NCI-H510A (cell line): ENCODE measurements at places on chromosomes 11 and 22.
A peak's percentile ranks its signal among the peaks of the same experiment; 100 is the strongest.

- DNase-seq = no peak
These were observed 328.1 kb upstream of the MPPED2 start for GRCh38 chr11:30914143-30914762.

DNA sequence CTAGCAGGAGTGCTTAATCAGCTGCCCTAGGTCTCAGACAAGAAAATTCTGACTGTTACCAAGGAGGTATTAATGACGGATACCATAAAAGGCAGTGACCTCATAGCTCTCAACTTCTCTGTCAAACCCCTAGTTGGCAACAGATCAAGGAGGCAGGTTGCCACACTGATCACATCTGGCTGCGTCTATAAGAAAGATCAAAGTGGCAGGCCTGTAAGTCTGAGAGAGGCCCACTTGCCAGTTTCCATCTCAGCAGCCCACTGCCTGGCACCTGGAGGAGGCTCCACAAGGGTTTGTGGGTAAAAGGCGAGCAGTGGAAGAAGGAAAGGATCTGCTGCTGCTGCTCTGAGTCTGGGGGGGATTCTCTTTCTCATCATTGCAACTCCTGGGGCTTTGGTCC lies 239.6 kb upstream of the MPPED2 start:
- DNase-seq = no peak

DNA sequence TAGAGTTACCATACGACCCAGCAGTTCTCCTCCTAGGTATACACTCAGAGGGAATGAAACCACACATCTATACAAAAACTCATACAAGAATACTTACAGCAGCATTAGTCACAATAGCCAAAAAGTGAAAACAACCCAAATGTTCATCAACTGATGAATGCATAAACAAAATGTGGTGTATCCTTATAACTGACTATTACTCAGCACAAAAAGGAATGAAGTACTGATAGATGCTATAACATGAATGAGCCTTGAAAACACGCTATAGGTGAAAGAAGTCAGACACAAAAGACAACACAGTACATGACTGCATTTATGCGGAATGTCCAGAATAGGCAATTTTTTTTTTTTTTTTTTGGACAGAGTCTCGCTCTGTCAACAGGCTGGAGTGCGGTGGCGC lies 23.1 kb downstream of the NCAPD3 start:
- no peak for DNase-seq

DNA sequence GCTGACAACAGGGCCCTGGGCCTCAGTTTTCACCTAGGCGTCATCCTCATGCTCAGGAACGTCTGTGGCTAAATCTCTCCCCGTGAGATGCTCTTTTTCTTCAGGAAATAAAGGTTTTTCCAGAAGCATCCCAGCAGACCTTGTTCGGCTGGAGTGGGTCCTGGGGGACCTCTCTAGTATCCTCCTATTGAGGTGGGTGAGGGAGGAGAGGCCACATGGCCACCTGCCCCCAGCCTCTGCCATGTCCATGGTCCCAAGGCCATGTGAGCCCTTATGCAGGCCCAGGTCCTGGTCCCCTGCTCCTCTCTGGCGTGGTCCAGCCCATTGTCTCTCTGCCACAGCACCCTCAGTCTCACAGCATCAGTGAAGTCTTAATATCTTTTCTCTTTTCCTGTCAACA lies 22.0 kb downstream of the ALG12 start:
- DNase-seq = no peak

GRCh38 chr22:19287076-19287707 lies 4.3 kb downstream of the CLTCL1 start:
- peak; percentile 67 for DNase-seq

- DNase-seq = no peak
These were observed 219.0 kb upstream of the ZBED5 start for GRCh38 chr11:11076879-11077278.

DNA sequence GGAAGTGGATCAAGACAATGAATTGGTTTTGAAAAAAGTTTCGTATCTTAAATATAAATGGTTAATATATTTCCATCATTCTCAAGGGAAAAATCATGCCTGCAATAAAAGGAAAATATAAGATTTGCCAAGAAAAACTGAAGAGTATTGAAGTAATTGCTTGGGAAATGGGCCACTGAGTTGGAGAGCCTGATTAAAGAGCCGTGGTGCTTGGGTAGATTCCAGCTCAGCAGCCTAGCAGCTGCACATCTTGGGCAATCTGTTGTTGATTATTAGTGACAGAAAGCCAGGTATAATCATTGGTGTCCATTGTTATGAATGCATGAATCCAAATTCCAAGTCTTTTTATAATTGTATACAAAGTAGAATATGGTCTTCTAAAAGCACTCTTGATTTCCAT lies 800.9 kb upstream of the CHORDC1 start:
- no peak for DNase-seq

DNA sequence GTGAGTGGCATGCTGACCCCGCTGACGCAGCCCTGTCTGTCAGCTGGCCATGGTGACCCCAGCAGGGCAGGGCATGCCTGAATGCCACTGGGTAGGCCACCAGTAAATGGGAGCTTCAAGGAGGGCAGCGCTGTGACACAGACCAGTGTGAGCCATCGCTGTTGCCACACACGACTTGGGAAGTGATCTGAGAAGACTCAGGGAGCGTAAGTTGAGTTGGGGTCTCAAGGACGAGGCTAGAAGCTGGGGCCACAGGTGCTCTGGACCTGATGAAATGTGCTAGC lies 28.2 kb downstream of the MPPED1 start:
- DNase-seq = no peak

DNA sequence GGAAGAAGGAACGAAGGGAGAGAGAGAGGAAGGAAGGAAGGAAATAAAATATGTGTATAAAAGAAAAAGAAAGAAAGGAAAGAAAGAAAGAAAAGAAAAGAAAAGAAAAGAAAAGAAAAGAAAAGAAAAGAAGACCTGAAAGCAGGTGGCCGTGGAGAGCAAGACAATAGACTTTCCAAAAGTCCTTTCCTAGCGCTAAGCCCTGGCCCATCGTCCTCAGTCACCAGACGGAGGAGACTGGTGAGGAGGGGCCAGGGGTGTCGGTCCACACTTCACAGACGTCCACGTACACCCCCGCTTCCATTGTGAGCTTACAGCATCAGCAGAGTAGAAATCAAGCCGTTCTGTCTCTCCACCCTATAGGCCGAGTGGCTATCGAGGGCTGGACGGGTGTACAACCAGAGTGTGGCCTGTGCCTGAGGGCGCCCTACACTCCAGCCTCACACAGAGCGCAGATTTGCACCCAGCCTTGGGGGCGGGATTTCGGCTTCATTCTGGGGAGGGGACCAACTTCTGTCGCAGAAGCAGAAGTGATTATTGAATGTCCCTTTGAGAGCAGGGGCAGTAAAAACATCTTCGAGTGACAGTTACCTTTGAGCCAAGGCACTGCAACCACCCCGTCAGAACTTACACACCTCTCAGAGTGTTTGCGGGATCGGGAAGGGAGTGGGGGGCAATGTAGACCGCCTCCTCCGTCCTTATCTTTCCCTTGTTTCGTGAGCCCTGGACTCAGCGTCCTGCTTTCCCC lies 2.0 kb upstream of the BSX start:
- no peak for DNase-seq

GRCh38 chr11:79860336-79860735 lies 419.5 kb upstream of the TENM4 start:
- no peak for DNase-seq

- no peak for DNase-seq
These were observed 16.3 kb downstream of the MYO18B start for GRCh38 chr22:25758316-25758715.

- no peak for DNase-seq
These were observed at the start of gene FOLR2 for GRCh38 chr11:72216638-72217037. Gene FOLR2, plus strand, starts transcription at chr11:72216794. Its CDS starts 1,791 bp downstream, at chr11:72218585.

DNA sequence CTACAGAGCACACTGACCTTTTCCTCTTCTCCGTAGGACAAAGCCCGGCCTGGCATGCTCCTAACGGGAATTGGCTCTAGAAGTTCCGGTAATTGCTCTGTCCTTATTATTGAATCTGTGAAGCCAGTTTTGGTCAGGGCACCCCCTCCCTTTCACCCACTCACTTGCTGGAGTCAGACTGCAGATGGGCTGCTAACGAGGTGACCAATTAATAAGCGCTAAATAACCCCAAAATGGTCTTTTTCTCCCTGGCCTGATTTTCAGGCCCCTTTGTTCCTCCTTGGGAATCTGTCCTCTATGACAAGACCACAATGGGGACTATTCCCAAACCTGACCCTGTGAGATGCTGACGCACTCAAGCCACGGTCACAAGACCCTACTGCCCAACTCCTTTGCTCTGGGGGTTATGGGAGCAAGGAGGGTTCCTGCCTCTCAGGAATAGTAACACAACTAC lies 610.0 kb upstream of the CADM1 start:
- no peak for DNase-seq

DNA sequence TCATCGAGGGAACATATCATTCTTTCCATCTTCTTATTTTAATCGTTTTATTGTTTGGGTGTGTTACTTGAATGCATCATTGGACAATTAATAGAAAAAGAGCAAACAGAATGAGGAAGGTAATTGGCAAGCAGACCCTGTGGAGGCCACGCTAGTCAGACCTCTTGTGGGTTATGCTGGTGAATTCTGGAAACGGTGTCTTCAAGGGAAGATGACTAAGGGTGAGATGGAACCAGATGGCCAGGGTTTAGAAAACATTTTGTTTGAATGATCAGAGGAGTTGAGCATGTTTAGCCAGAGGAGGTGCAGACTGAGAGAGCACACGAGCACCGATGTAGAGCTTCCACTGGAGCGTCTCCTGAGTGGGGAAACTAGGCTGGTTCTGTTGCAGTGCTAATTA lies 8.5 kb downstream of the ST14 start:
- no peak for DNase-seq

GRCh38 chr11:34610324-34611041 lies 10.4 kb upstream of the EHF start:
- no peak for DNase-seq

- no peak for DNase-seq
These were observed 28.3 kb upstream of the USP47 start for GRCh38 chr11:11813288-11813962.

DNA sequence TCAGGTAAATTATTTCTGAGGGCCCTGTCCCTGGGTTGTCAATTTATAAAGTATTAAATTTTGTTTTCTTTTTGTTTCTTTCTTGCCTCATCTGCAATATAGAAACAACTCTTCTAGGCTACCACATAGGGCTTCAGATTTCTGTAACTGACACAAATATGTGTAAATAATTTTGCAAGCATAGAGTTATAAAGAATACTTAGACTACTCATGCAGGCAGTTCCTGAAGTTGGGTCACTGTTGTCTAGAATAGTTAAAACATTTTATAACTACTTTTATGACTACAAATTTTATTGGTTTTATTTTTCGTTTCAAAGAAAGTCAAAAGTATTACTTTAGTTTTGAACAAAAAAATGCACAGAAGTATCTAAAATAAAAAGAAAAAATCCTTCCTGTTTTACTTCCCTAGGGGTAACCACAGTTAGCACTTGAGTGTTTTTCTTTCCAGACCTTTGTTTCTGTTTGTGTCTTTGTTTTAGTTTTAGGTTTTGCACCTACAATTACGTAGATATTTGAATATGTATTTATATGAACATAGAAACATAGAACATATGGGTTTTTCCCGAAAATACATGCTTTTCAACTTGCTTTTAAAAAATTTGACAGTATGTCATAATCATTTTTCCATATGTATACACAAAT lies 12.4 kb upstream of the TMEM123 start:
- DNase-seq = no peak

GRCh38 chr11:35146711-35147110 lies 7.7 kb downstream of the CD44 start:
- DNase-seq = no peak

- DNase-seq = no peak
These were observed 379.3 kb downstream of the INSC start for GRCh38 chr11:15493921-15494620.

DNA sequence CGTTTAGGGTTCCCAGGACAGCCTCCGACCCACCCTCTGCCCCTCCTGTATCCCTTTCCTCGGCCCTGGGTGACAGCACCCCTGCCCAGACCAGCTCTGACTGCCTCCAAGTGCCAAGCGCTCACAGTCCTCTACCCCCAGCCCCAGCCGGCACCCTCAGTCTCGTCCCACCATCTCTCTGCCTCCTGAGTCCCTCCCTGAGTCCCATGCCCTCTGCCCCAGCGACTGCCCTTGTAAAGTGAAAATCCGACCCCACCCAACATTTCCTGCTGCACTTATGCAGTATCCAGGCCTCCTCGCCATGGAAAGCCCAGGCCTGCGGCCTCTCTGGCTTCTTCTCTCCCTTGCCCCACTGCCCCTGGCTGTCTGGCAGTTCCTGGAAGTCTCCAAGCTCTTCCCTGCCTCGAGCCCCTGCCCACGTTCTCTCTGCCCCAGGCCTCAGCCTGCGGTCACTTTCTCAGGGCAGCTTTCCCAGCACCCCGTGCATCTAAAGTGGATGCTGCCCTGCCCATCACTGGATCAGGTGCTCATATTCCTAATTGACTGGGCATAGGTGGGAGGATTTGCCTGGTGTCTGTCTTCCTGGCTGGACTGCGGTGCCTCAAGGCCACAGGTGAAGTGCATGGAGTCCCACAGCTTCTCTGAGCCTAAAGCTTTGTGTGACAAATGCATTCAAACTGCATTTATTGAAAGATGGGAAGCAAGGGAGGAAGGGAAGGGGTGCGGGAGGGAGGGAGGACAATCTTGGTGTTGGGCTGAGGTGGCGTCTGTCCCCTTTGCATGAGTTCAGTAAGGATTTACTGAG lies 17.7 kb upstream of the IL2RB start:
- no peak for DNase-seq

DNA sequence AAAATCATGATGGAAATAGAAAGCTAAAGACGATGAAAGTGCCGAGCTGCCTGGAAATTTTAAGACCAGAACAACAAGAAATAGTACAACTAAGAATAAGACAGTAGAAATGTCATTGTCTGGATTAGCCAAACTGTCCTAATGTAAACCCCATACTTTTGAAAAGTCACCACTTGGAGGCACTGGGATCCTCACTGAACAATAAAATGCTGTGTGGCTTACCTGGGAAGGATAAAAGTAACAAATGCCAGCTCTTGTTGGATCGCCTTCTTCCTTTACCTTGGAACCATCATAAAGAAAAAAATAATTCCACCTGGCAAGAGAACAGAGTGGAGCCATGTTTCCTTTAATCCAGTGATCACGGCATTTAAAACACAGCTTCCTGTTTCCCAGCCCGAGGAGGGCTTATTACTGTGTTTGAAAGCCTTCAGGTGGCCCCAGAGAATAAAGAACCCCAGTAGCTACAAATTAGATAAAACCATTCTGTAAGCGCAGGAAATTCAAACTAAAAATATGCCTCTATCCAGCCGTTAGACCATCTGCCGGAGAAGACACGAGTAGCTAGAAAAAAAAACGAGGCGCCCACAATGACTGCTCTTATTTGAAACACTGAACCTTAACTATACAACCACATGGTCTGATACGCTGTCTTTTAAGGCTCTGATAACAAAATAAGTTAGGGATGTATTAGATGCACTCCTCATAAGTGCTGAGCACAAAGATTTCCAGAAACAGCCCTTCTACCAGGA lies 4.4 kb downstream of the HPS4 start:
- DNase-seq = no peak
